ENCODE measurements at places on chromosomes 2 and 18.

DNA sequence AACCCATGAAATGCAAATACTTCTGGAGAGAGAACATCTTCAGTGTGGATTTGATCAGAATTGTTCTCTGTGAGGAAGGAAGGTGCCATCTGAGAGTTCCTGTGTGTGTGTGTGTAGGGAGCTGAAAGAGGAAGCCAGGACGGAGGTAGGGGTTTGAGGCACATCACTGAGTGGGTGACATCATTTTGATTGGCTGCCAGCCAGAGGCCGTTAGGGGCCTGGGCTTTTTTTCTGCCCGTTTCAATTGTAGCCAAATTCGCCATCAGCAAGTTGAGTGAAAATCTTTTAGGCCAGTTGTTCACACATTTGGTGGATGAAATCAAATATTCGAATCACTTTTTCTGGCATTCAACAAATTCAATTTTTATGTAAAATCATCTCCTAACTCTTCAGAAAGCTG is 48.9 kb downstream of the TSN start:
- DNase-seq: peak; percentile 88

- DNase-seq: no peak
Observed at GRCh38 chr2:95008996-95009395, 16.5 kb upstream of the MAL start.

DNA sequence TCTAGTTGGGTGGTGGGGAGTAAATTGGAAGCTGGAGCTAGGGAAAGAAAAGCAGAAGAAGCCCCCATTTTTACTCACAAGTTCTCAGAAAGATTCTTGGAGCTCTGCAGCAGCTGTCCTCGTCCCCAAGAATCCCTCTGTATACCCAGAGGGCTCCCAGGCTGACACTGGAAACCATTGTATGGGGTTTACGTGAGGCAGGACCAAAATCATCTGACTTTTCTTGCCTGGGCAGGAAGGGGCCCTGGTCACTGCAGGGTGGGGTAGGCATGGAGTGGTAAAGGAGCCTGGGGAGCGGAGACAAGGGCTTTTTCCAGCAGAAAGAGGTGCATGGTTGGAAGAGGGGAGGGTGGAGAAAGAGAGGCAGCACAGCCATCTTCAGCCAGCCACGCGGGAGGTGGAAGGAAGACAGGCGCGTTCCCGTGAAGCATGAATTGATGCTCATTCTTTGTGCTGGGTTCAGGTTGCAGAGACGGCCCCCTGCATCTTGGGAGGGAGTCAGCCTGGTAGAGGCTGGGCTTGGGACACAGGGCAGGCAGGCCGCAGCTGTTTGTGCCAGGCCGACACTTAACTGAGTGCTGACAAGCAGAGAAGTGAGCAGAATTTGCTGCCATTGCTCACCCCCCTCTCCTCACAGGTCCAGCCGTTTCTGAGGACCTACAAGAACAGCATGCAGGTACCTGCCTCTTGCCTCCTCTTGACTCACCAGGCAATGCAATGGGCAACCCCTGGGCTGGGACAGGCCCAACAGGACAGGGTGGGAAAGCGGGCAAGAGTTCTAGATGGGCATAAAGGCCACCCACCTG is 94.8 kb downstream of the PLB1 start:
- DNase-seq: no peak

- DNase-seq: no peak
Observed at GRCh38 chr2:5473635-5474034, 218.5 kb upstream of the SOX11 start.

GRCh38 chr2:75896779-75897366 is 186.2 kb upstream of the GCFC2 start:
- DNase-seq: peak; percentile 72

- DNase-seq: no peak
Observed at GRCh38 chr18:36446059-36446458, 148.5 kb downstream of the FHOD3 start.

GRCh38 chr2:138395565-138396306 is 105.8 kb upstream of the SPOPL start:
- peak; percentile 43 for DNase-seq
